Dermis microvascular lymphatic vessel endothelial cell (primary cell): ENCODE measurements at places on chromosomes 1 and 21. TPM values are rescaled to one million over a fixed set of nuclear protein-coding genes. Genes with fewer than 3 reads are reported as not detected.
A peak's percentile ranks its signal among the peaks of the same experiment; 100 is the strongest.

GRCh38 chr1:192104852-192105251, 53.4 kb upstream of the RGS18 start:
- peak; percentile 89 for DNase-seq

DNA sequence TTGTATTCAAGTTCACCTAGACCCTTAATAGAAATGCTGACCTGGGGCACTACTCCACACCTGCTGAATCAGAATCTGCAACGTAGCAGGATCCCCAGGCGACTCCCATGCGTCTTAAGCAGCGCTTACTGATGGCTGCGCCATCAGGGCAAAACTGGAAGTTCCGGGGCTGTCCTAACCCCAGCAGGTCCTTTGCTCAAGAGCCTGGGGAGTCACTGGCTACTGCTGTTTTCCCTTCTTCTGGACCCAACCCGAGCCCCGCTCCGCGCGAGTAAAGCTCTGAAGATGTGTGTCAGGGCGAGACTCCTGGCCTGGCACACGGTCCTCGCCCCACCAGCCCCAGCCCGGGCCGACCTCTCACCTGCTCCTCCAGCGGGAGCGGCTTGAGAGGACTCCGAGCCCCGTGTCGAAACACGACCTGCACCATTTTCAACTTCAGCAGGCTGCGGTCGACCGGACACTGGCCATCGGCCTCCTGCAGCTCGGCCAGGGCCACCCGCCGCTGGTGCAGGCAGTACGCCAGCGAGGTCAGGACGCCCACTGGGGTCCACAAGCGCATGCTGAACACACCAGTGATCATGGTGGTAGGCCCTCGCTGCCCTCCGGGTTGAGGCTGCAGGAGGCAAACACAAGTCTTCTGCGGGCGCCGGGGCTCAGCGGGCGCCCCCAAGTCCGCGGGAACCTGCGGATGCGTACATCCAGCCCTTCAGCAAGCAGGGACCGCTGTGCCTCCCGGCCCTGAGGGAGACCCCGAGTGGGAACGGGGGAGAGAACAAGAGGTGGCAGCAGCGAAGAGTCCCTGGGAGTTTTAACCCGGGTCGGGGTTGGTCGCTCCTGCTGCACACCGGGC, 630 bp downstream of the ACP6 start:
- DNase-seq, result no peak

DNA sequence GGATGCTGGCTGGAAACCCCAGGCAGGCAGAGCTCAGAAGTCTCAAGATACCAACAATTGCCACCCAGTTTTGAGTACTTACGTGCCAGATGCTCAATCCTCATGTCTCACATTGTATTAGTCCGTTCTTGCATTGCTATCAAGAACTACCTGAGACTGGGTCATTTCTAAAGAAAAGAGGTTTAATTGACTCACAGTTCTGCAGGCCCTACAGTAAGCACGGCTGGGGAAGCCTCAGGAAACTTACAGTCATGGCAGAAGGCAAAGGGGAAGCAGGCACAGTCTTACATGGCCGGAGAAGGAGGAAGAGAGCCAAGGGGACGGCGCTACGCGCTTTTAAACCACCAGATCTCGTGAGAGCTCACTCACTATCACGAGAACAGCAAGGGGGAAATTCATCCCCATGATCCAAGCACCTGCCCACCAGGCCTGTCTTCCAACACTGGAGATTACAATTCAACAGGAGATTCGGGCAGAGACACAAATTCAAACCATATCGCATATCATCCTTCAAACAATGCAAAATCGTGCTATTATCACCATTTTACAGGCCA, 58.0 kb downstream of the KAZN start:
- no peak for DNase-seq

- DNase-seq, result no peak
Observed at GRCh38 chr1:33348676-33349080, 27.8 kb upstream of the A3GALT2 start.

- peak; percentile 43 for DNase-seq
Observed at GRCh38 chr1:67717876-67718275, 32.9 kb downstream of the GADD45A start.

GRCh38 chr1:27517907-27518718, 28.1 kb upstream of the WASF2 start:
- DNase-seq, result no peak

The IL20 gene
- total RNA-seq, result not detected in 2 replicates

GRCh38 chr21:41091616-41092015, 76.3 kb upstream of the BACE2 start:
- DNase-seq, result no peak

The NHLH1 gene
- under 0.01 TPM in 1 of 2 replicates, not detected in the other for total RNA-seq

The LINGO4 gene
- total RNA-seq, result not detected in 2 replicates

DNA sequence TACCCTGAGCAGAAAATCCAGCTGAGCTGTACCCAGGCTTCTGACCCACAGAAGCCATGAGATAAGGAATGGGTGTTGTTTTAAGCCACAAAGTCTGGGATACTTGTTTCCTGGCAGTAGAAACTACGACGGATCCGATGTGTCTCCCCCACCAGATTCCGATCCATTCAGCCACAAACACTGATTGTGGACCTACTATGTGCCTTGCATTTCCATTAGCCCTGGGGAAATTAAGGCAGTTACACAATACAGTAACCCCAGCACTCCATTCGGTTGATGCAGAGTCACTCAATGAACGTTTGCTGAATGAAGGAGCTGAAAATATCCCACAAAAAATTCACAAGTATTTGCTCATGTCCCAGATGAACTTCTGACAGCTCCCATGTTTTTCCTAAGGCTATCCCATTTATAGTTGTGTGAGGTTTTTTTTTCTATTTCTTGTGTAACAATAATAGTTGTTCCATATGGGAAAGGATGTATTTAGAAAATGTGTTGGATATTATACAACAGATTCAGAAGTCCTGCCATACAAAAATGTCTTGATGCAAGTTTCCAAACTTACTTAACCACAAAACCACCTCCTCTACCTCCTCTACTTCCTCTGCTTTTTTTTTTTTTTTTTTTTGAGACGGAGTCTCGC, 29.6 kb upstream of the KAZN start:
- DNase-seq, result no peak

GRCh38 chr1:168582688-168583336, 6.4 kb downstream of the XCL1 start:
- DNase-seq, result no peak

- no peak for DNase-seq
Observed at GRCh38 chr21:15020797-15021196, 44.0 kb downstream of the NRIP1 start.

DNA sequence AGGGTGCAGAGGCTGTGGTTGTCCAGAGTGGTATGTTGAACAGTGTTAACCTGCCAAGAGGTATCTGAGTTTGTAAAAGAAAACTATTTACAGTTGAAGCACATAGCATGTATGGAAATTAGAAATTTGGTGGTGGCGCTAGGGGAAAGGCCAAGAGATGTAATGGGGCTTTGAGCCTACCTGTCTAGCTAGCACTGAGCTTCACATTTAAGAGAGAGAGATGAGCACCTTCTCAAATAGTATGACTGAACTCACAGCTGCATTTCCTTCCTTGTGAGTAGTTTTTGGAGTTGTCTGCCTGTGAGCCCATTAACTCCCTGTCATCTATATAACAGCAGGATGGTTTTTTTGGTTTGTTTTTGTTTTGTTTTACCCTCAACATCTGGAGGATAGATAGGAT, 4.0 kb downstream of the CLIC4 start:
- DNase-seq, result no peak

The FCRL2 gene
- not detected in 2 replicates for total RNA-seq

- DNase-seq, result no peak
Observed at GRCh38 chr1:52216907-52217458, 75.1 kb downstream of the ZFYVE9 start.

The ALX3 gene
- total RNA-seq, result not detected in 2 replicates

The RSBN1 gene
- total RNA-seq, result 9.8 and 14.2 TPM in 2 replicates

GRCh38 chr1:233240371-233240770, 55.2 kb downstream of the PCNX2 start:
- no peak for DNase-seq

GRCh38 chr1:239386453-239387303, at the start of gene CHRM3:
CHRM3 (plus strand) TSS chr1:239386568; CDS start chr1:239907452, 520,884 bp downstream.
- DNase-seq, result no peak

DNA sequence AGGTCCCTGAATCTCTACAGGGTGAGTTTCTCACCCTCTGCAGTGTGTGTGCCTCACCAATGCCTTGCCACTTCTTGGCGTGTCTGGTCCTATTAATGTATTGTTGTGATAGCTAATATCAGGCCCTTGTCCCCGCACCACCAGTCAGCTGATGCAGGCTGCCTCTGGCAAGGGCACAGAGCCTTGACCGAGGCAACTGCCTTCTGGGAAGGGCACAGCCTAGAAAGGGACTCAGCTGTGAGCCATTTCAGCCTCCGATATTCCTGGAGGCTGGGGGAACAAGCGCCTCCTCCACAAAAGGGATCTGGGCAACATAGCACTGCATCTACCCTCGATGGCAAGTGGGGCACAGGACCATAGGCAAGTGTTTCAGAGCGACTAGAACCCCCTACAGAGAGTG, 27.0 kb downstream of the IL10RB start:
- no peak for DNase-seq

The EVI5 gene
- 16.8 and 19.4 TPM in 2 replicates for total RNA-seq

The DMBX1 gene
- not detected in 2 replicates for total RNA-seq

DNA sequence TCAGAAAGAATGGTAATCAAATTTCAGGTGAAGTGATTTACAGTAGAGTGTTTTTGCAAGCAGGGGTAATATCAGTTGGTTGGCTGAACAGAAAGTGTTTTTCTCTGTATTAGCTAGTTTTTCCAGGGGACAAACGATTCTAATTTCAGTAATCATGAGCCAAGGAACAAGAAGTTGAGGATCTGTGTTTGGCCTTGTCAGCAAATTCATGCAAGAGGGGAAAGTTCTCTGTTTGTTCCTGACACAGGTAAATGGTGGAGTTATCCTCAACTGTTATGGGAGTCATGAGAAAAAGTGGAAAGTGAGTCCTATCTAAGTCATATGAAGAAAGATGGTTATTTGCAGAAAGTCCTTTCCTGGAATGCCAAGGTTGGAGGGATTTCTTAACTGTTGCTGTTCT, 24.6 kb upstream of the SLC35A3 start:
- DNase-seq, result no peak

The BRINP3 gene
- total RNA-seq, result not detected in 2 replicates
